Stimulated activated CD4-positive, alpha-beta T cell treated with anti-CD3 and anti-CD28 coated beads, Interleukin-15, amount 100 ng/mL, for 1 hour (primary cell): ENCODE measurements at places on chromosomes 7 and 10.

GRCh38 chr10:96614515-96614914 is 27.7 kb upstream of the TM9SF3 start:
- no peak for DNase-seq

DNA sequence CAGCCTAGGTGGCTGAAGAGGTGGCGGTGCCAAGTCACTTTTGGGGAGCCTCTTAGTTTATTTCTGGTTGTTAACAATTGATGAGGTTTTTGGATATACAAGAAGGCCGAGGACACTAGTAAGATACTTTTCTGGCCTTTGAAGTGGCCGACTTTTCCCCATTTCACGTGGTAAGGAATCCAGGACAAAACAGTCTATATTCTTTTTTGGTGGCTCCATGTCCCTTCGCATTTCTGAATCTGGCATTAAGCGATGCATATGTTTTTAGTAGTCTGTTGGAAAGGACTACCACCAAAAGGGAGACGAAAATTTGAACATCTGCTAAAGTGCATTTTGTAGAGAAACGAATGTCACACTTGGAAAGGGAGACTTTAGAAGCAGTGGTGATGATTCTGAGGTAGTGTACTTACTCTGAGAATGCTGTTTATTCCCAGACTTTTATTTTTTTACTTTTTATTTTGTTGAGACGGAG is 1.5 kb downstream of the MLLT10 start:
- DNase-seq: no peak

DNA sequence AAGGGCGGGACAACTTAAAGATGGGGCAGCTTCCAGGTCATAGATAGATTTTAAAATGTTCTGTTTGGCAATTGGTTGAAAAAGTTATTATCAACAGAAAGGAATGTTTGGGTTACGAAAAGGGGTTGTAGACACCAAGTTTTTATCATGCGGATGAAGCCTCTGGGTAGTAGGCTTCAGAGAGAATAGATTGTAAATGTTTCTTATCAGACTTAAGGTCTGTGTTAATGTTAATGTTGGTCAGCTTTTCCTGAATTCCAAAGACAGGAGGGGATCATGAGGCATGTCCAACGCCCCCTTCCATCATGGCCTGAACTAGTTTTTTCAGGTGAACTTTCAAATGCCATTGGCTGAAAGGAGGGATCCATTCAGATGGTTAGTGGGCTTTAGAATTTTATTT is 84.2 kb upstream of the KIF5B start:
- DNase-seq: no peak

- DNase-seq: no peak
These were observed 47.5 kb downstream of the DNAJB6 start for GRCh38 chr7:157384301-157384700.

DNA sequence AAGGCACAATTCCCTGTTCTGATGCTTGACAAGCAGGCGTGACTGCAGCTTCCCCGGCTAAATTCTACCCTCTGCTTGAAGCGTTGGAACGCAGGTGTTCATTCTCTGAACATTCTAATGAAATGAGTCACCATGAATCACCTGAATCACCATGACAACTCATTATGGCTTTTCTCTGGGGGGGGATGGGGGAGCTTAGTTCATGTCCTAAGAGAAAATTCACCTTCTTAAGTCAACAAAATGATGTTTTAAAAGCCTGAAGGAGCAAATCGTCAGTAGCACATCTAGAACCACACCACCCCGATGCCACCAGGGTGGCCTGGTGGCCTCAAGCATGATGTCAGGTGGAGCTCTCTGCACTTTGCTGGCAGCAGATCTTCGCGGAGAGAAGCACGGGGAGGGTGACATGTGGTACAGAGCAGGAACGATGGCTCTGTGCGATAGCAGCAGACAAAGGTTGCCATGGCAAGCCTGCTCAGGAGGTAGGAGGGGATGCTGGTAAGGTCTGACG is 33.7 kb downstream of the DDC start:
- no peak for DNase-seq

GRCh38 chr7:29592866-29593265 is 29.2 kb downstream of the PRR15 start:
- no peak for DNase-seq

- no peak for DNase-seq
These were observed 40.6 kb downstream of the MICALL2 start for GRCh38 chr7:1418505-1419309.

DNA sequence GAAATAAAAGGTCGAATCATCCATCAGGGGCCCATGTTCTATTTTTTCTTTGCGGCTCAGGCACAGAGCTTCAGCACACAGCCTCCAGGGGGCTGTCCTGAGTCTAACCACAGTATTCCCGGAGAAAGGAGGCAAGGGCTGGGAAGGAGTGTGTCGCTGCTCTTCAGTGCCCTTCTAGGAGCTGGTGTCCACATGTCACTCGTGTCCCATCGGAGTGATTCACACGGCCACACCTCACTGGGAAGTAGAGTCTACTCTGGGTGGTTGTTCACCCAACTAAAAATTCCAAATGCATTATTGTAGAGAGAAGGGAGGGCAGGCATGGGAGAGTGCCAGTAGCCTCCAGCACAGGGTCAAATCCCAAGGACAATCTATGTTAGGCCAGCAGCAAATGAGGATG is 114.8 kb upstream of the LANCL2 start:
- DNase-seq: no peak

GRCh38 chr7:124444696-124445480 is 320.7 kb downstream of the GPR37 start:
- DNase-seq: no peak

GRCh38 chr7:4610768-4611467 is 71.2 kb upstream of the FOXK1 start:
- no peak for DNase-seq

DNA sequence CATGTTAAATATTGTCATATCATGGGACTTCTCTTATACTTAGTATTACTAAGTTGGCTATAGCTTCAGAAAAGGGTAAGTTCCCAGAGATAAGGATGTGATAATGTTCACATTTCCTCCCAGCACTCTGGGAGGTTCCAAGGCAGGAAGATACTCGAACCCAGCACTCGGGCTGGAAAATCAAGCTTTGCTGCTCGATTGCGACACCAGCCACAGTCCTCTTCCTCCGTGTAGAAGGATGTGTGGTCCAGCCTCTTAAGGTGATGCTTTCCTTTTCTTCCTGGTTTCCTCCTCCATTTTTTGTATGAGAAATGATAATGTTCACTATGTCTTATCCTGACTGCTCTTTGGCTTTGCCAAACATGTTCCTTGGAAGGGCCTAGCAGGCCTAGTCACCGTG is 3.2 kb downstream of the BMS1 start:
- no peak for DNase-seq

GRCh38 chr10:411603-412002 is 276.3 kb downstream of the ZMYND11 start:
- no peak for DNase-seq

DNA sequence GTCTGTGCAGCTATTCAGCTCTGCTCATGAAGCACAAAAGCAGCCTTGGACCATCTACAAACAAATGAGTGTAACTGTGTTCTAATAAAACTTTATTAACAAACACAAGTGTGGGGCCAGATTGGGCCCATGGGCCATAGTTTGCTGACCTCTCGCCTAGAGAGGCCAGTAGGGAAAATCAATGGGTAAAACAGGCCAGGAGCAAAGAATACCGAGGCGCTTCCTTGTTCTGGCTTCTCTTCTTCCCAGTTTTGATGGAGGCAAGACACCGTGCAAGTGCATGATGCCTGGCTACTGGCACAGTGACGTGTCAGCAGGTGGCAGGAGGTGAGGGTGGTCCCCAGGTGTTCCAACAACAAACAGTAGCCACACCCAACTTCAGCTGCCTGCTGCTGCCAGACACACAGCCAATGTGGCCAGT is 94.3 kb upstream of the SDK1 start:
- no peak for DNase-seq

DNA sequence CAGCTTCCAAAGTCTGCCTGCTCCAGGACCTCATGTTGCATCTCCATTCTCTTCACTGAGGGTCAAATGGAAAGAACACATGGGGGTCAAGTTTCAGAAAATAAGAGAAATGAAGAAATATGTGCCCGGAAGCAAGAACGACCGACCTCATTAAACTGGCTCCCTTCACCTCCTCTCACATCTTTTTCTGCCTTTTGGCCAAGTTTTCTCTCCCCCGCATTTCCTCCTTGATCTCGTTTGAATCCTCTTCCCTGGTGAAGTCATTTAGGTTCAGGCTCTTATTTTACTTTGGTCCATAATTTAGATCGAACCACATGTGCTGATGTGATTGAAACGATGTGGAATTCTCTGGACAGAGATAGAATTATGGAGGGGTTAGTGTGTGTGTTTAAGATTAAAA is 44.2 kb downstream of the EGFR start:
- no peak for DNase-seq
